ENCODE measurements at places on chromosomes 6 and 20.

DNA sequence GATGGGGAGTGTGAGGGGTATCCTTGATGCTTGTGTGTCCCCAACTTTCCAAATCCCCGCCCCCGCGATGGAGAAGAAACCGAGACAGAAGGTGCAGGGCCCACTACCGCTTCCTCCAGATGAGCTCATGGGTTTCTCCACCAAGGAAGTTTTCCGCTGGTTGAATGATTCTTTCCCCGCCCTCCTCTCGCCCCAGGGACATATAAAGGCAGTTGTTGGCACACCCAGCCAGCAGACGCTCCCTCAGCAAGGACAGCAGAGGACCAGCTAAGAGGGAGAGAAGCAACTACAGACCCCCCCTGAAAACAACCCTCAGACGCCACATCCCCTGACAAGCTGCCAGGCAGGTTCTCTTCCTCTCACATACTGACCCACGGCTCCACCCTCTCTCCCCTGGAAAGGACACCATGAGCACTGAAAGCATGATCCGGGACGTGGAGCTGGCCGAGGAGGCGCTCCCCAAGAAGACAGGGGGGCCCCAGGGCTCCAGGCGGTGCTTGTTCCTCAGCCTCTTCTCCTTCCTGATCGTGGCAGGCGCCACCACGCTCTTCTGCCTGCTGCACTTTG is at the start of gene TNF:
TSS of gene TNF (plus strand) at position 231 of the 567 bp plus-strand sequence. CDS start at position 408, 177 bp downstream.
- peak; percentile 92 for DNase-seq

DNA sequence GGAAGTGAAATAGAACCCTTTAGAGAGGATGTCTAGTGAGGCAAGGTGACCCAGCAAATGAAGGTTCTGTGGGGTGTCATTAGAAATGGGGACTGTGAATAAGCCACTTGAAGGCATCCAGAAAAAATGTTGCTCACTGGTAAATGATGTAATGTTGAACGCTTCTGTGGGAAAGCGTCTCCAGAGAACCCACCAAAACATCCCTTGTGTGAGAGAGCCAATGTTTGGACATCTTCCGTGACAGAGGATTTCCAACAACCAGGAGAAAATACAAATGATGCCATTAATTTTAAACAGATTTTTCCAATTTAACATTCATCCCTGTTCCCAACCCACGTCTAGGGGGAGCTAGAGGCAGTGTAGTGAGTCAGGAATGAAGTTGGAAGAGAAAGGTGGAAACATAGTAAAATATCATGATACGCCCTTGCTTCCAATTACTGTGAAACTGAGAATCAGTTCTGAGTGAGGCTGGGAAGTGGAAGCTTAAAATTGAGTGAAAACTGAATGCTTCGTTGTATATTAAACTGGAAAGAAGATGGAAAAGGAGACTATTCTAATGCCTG is 584.2 kb downstream of the CD109 start:
- DNase-seq, result no peak

DNA sequence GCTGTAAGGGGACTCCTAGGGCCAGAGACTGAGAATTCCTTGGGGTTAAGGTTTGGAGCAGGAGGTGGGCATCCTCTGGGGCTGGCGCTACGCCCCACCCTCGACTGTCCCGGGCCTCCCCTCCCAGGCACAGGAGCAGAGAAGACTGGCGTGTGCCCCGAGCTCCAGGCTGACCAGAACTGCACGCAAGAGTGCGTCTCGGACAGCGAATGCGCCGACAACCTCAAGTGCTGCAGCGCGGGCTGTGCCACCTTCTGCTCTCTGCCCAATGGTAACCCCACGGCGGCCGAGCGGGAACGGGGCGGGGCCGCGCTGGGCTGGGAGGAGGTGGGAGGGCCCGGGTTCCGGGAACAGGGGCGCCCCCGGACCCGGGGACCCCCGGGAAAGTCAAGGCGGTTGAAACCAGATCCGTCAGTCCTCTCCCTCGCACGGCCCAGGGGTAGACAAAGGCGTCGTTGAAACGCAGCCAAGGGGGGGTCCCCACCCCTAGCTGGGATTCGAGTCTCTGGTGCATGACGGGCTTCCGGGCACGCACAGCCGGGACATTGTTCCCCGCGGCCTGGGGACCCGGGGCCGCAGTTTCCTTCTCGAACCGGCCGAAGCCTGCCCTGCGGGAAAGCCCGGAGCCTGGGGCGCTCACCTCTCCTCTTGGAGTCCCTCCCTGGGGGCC is 844 bp downstream of the WFDC2 start:
- no peak for DNase-seq

GRCh38 chr20:43839793-43840199 is 74.9 kb upstream of the TOX2 start:
- no peak for DNase-seq

- DNase-seq, result no peak
Measured at GRCh38 chr6:7147051-7147671, 39.4 kb downstream of the RREB1 start.

- DNase-seq, result no peak
Measured at GRCh38 chr6:26172608-26172968, 85.4 kb downstream of the HFE start.

DNA sequence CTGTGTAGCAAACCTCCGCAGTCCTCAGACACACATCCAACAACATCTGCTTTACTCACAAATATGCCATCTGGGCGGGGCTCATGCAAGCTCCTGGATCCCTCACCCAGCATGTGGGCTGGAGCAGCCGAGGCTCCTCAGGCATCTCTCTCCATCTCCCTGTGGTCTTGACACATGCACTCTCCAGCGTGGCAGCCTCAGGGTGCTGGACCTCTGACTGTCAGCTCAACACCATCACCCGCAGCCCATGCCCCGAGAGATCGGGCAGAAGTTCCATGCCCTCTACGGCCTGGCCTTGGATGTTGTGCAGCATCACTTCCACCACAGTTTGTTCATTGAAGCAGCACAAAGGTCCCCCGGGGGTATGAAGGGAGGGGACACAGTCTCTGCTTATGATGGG is 32.6 kb upstream of the CD93 start:
- DNase-seq, result no peak

GRCh38 chr6:128487746-128488145 is 32.7 kb downstream of the PTPRK start:
- DNase-seq, result no peak

DNA sequence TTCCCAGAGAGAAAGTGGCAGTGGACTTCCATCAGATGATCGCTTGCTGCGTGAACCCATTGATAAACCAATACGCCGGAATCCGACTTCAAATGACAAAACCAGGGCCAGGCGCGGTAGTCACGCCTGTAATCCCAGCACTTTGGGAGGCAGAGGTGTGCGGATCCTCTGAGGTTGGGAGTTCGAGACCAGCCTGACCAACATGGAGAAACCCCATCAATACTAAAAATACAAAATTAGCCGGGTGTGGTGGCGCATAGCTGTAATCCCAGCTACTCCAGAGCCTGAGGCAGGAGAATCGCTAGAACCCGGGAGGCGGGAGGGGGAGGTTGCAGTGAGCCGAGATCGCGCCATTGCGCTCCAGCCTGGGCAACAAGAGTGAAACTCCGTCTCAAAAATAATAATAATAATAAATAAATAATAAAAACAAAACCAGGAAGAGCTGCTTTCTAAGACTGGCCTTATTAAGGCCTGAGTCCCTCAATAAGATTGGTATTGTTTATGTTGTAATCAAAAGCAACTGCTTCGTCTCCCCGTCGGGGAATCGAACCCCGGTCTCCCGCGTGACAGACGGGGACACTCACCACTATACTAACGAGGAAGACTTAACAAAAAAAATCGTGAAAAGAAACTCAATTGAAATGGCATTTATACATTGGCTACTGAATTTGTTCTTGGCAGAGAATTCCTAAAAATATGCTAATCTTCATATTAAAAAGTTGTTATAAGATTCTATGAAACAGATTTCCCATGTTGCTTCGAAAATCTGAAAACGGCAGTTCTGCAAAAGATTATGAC is 110.2 kb upstream of the ZNF184 start:
- no peak for DNase-seq

DNA sequence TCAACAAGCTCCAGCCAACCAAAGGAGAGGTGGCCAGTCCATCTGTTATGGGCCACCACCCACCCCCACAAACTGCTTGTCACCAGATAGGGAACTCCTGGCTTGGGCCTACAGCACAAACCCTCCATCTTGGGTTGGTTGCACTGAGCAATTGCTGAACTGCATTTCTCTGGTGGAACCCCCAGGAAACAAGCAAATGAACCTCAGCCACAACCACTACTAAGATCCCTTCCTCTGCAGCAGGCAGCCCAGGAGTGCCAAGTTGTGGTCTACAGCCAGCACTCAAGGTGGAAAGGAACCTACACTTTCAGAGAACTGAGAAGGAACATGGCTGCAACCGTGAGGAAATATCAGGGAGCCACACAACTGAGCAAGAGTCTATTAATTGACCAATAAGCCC is 171.6 kb downstream of the TMEM200A start:
- no peak for DNase-seq

GRCh38 chr6:42714098-42714761 is 8.2 kb downstream of the PRPH2 start:
- no peak for DNase-seq

DNA sequence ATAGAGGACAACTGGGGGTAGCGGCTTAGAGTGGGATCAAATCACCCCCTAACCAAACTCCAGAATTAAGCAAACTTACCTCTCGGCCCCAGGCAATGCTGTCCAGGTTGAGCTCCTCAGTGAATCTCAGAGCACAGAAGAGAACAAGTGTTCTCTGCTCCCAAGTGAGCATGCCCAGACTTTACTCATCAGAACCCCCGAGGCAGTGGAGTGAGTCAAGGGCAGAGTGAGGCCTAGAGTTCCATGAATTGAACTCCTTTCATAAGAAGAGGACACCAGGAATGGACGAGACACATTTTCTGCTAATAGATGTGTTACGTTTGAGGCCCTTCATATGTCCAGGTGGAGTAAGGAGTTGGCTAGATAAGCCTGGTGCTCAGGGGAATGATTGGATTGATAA is 134.0 kb upstream of the DTNBP1 start:
- DNase-seq, result no peak

DNA sequence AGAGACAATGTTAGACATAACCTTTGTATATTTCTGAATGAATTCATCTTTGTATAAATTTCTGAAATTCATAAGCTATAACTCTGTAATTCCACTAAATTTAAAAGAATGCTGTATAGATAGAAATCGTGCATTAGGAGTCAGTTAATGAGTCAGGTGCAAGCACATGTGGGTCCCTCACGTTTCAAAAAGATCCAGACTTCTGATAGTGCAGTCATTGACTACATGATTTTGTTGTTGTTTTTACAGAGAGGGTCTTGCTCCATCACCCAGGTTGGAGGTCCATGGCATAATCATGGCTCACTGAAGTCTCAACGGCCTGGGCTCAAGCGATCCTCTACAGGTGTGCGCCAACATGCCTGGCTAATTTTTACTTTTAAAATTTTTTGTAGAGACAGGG is 14.6 kb downstream of the ESF1 start:
- DNase-seq, result no peak

DNA sequence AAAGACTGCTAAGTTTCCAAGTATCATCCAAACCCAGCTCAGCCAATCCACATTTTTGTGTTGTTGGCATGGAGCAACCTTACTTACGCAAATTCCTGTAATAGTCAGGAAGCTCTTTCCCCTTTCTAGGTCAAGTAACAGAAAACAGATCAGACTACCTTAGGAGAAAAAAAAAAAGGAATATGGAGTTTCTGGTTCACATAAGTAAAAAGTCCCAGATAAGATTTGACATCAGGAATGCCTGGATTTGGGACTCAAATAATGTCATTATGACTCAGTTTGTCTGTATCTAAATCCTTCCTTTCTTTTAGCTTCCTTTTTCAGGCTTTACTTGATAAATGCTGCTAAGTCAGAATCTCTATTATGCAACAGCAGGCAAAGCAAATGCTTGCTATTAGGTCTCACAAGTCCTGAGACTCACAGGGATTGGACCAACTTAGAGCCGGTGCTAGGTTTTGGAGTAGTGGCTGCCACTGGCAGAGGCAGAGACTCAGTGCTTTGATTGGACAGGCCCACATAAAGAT is 44.5 kb downstream of the NCOA7 start:
- DNase-seq, result no peak

- no peak for DNase-seq
Measured at GRCh38 chr6:18141805-18142590, 12.9 kb downstream of the TPMT start.

GRCh38 chr20:20946122-20946759 is 159.9 kb downstream of the LINC00237 start:
- no peak for DNase-seq

DNA sequence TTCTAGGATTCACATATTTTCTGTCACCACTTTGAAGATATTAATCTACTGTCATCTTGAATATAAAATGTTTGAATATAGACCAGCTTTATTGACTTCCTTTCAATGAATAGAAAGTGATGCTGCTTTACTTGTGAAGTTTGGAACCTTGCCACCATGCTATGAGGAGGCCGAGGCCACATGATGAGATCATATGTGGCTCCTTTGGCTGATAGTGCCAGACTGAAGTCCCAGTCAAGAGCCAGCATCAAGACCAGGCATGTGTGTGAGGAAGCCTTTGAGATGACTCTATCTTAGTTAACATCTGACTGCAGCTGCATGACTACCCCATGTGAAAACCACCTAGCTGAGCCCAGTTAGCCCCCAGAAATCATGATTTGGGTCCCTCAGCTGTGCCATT is 169.5 kb downstream of the OTOR start:
- no peak for DNase-seq

- no peak for DNase-seq
Measured at GRCh38 chr6:165096209-165096608, 213.2 kb downstream of the C6orf118 start.

GRCh38 chr6:163956571-163957407 is 542.3 kb downstream of the QKI start:
- peak; percentile 33 for DNase-seq

DNA sequence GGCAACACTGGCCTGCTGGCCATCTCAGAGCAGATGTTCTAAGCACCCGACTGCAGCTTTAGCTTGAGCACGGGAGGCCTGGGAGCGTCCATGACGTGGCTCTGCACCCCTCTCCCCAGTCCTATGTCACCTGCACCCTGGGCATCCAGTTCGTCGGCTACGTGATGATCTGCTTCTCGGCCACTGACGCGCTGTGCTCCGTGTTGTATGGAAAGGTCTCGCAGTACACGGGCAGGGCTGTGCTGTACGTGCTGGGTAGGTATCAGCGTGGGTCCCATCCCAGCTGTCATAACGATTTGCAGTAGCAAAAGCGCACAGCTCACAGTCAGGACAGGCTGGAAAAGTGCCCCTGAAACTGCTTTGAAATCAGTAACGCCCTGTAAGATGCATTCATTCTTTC is 14.7 kb downstream of the UNC93A start:
- no peak for DNase-seq

DNA sequence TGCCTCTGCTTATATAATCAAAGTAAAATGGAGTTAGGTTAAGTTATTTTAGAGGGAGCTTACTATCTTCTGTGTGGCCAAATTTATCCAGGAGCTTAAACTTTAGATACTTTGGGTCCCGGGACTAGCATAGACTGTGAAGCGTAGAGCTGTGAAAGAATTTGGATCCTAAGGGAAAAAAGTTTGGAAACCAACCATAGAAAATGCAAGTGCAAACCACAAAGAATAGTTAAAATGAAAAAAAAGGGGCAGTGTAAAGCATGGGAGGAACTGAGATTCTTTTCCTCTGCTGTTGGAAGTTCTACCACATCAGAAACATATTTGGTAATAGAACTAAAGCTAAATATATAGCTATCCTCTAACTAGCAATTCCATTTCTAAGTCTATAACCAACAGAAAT is 232.2 kb upstream of the FLRT3 start:
- no peak for DNase-seq

- DNase-seq, result no peak
Measured at GRCh38 chr6:47335466-47335865, 25.8 kb upstream of the TNFRSF21 start.

GRCh38 chr6:112281821-112282615 is 27.7 kb upstream of the LAMA4 start:
- DNase-seq, result no peak

- no peak for DNase-seq
Measured at GRCh38 chr20:48740712-48741111, 87.1 kb downstream of the PREX1 start.
